T-helper 1 cell (primary cell): ENCODE measurements at places on chromosomes 13 and 19.

DNA sequence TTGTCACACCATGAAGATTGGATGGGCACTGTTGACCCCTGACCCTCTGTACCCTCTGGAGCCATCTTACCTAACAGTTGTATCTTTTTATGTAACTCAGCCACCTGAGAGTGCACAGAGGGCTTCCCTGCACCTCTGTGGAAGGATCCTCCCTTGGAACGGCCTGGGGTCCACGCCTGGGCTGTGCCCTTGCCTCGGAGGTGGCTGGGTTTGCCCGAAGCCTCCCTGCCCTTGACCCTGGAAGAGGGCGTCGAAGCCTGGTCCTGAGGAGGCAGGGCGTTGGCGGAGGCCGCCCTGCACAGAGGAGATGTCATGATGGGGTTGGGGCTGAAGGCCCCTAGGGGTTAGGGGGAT is 241 bp downstream of the ODAD3 start:
- DNase-seq = no peak

DNA sequence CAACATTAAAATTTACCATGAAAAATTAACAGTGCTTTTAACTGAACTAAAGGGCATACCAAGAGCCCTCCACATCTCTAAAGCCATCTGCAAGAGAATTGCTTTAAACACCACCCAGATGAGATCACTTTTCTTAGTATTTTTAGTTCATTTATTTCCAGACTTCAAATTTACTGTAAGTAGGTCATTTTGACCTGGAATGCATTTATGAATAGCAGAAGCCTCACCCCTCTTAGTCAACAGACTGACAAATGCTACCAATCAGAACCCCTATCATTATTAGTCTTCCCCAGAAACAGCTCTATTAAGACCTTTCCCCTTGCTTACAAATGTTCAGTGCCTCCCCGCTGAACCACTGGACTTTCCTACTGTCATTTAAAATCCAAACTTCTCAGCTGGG is 27.3 kb downstream of the RUBCNL start:
- DNase-seq = no peak

DNA sequence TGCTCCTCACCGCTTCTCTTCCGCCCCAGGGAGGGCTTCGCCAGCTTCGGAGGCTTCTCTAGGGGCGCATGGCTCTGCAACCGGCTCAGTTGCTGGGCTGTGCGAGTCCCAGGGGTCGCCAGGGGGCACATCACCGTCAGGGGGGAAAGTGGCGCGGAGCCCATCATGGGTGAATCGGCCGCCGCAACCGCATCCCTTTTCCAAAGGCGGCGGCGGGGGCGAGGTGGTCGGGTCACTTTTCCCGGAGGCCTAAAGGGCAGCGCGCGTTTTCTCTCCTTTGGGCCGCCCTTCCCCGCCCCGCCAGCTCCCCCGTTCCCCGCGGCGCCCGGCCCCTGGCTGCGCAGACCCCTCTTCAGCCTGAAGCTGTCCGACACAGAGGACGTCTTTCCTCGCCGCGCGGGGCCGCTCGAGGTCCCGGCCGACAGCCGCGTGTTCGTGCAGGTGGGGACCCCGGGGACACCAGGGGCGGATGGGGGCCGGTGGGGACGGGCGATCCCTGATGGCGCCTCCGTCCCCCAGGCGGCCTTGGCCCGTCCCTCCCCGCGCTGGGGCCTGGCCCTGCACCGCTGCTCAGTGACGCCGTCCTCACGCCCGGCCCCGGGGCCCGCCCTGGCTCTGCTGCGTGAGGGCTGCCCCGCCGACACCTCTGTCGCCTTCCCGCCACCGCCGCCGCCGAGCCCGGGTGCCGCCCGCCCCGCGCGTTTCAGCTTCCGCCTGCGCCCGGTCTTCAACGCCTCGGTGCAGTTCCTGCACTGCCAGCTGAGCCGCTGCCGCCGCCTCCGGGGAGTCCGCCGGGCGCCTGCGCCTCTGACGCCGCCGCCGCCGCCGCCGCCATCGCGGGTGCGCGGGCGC is 1.7 kb downstream of the TGFBR3L start:
- peak; percentile 61 for DNase-seq

DNA sequence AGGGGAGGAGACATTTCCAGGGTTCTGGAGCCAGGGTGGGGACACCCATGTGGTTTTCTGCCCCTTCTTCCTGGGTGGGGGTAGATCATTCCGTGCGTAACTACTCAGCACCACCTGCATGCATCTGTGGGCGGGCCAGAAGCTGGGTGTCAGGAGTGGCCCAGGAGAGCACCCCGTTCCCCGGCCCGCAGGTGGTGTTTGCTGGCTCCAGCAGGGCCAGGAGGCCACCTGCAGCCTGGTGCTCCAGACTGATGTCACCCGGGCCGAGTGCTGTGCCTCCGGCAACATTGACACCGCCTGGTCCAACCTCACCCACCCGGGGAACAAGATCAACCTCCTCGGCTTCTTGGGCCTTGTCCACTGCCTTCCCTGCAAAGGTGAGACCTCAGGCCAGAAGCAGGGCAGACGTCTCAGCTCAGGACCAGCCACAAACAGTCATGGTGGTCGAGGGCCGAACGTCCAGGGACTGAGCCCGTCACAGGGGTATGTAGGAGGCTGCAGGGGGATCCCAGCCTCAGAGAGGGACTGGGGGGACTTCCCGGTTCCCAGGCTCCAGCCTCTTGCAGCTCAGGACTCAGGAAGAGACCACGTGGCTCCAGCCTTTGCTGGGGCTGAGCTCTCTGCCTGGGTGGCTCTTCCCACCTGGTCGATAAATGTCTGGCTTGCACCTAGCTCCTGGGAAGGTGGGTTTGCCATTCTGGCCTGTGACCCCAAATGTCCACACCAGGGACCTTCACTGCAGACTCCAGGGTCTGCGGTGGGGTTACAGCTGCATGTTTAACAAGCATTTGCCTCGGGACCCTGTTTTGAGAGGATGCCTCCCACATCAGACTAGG is 1.6 kb downstream of the FSTL3 start:
- DNase-seq = no peak

DNA sequence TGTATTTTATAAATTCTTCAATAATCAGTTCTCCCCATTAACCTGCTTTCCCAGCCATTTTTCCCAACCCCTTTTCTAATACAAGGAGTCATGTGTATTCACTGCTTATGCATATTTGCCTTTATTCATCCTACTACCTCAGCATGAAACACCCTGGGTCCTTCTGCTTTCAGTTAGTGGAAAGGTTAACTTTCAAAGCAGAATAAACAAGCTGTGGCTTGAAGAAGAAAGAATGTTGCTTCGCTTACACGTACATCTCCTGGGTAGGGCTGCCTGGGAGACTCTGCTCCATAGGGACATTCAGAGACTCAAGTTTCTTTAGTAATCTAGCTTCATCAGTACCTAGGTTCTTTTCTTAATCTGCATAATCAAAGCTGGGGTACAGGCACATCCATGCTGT is 567.8 kb upstream of the SLC10A2 start:
- DNase-seq = no peak
